ENCODE measurements at places on chromosomes 16 and 17.

- DNase-seq, result no peak
These were observed 65.8 kb upstream of the RPH3AL start for GRCh38 chr17:418421-418751.

DNA sequence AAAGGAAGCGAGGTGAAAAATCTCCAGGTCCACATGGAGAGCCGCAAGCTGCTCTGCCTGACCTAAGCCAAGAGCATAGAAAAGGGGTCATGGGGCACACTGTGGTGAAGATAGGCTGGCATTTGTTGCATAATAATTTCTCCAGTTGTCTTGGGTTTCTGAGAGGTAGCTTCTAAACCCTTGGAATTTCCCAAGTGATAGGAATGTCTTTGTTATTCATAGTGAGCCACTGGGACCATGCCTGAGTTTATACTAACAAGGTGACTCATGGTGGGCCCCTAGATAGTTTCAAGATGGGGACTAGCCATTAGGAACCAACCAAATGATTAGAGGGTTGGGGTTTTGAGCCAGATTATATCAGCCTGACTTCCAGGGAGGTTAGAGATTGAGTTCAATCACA lies 25.6 kb downstream of the SOST start:
- no peak for DNase-seq

DNA sequence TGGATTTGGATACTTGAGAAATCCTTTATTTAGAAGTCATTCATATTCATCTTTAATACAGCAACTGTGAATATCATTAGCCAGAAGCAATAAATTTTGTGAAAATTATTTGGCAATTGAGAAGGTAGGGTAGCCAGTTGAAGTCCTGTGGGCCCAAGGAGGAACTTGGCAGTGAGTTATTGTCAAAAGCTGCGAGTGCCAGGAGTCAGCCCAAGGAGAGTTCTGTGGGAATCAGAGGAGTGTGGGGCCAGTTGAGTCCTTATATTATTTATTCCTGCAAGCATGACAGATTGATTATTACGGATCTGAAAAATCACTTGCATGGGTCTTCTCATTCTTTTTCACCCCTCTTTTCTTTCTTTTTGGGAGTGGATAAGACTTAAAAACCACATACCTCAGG lies 38.3 kb downstream of the PRKCA start:
- DNase-seq, result no peak

DNA sequence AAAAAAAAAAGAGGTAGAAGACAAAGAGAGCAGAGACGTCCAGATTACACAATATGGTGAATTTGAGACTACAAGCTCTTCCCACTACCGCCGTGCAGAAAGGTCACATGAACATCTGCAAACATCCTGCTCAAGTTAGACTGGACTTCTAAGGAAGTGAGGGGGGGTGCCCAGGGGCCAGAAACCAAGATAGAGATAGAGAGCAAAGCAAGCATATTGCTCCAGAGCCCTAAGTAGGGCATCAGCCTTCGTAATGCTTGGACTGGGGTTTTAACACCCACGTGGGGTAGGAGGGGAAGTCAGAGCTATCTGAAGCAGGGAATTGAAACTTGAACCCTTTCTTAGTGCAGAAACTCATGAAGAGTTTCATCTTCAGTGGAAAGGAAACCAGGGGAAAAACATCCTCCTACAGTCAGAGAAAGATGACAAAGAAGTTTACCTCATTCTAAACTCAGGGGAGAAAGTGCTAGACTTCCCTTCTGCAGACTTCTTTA lies 8.7 kb downstream of the CLEC19A start:
- DNase-seq, result peak; percentile 1

GRCh38 chr16:27285676-27286196 lies 17.2 kb upstream of the NSMCE1 start:
- no peak for DNase-seq

DNA sequence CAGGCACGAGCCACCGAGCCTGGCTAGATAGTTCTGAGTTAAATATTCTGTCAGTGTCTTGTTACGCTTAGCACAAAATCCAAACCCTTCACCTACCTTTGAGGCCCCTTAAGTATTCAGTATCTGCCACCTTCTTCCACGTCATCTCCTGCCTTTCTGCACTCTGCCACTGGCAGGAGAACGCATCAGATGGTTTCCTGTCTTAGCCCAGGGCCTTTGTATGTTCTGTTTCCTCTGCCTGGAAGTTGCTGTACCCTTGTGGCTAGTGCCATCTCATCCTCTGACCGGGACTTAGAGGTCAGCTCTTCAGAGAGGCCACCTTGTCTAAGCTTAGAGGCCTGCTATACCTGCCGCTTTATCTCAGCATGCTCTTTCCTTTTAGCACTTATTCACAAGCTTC lies 67.5 kb upstream of the LGALS9 start:
- no peak for DNase-seq
